ENCODE measurements at places on chromosomes 7 and 10.
A peak's percentile ranks its signal among the peaks of the same experiment; 100 is the strongest.

- peak; percentile 90 for DNase-seq
These were observed at the start of gene CDCA7L for GRCh38 chr7:21945454-21946221. Gene CDCA7L (minus strand): TSS chr7:21945899. CDS start chr7:21945804, 95 bp downstream.

- DNase-seq = no peak
These were observed 591.5 kb downstream of the DNAJB6 start for GRCh38 chr7:157928171-157928794.

- no peak for DNase-seq
These were observed 425.1 kb upstream of the NPVF start for GRCh38 chr7:25653384-25653783.

DNA sequence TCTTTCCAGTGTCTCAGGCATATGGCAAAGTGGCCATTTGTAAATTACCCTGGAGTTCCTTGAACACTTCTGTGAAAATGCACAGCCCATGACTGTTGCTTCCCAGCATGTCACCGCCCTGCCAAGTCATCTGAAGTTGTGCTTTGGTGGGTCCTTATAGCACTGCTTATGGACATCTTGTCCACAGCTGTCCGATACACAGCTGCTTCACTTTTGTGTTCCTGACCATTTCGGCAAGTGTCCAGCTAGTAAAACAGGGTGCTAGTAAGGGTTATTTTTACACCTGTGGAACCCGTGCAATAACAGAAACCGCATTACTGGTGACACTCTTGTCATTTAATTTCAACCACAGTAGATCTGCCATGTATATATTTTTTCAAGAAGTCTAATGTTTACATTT is 29.7 kb downstream of the PIP4K2A start:
- peak; percentile 59 for DNase-seq

- DNase-seq = peak; percentile 90
These were observed 174.1 kb upstream of the MKI67 start for GRCh38 chr10:128300290-128300824.

- DNase-seq = no peak
These were observed 279.0 kb downstream of the ELFN1 start for GRCh38 chr7:1948887-1949680.

DNA sequence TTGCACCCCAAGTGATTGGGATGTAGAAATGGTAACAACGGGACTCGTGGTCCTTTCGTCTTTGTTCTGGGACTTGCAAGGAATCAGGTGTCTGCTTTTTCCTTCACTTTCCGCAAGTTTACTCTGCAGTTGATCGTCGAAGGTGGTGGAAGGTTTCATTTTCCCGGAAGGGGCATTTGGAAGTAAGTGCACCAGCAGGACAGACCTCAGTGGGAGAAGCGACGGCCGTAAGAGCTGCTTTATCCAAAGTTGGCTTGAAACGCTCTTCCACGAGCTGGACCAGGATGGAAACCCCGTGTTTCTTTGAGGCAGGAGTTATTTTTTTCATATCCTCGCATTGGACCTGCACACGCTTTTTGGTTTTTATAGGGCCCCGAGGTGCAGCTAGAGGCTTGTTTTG is 1.2 kb downstream of the BRI3 start:
- DNase-seq = no peak

- no peak for DNase-seq
These were observed 138.1 kb upstream of the LAMB4 start for GRCh38 chr7:108268200-108268820.

DNA sequence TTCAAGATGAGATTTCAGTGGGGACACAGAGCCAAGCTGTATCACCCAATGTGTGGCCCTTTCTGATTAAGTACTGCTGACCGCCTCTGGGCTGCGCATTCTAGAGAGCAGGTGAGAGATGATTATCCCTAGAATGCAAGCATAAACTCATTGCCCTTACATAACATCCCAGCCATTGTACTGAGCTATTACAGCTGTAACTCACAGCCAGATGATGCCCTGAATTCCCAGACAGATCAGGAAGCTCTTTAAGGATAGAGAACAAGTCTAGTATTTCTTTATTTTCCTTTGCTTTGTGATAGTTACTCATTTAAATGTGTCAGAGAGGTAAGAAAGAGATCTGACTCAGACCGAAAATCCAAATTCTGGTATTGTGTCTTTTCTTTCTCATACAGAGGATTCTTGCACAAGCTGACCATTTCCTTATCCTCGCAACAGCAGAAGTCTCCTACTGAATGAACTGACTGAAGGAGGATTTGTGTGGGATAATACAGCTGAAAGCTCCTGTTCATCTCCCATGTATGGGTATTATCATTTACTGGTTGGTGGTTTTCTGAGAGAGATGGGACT is 58.4 kb downstream of the ZNF22 start:
- no peak for DNase-seq

DNA sequence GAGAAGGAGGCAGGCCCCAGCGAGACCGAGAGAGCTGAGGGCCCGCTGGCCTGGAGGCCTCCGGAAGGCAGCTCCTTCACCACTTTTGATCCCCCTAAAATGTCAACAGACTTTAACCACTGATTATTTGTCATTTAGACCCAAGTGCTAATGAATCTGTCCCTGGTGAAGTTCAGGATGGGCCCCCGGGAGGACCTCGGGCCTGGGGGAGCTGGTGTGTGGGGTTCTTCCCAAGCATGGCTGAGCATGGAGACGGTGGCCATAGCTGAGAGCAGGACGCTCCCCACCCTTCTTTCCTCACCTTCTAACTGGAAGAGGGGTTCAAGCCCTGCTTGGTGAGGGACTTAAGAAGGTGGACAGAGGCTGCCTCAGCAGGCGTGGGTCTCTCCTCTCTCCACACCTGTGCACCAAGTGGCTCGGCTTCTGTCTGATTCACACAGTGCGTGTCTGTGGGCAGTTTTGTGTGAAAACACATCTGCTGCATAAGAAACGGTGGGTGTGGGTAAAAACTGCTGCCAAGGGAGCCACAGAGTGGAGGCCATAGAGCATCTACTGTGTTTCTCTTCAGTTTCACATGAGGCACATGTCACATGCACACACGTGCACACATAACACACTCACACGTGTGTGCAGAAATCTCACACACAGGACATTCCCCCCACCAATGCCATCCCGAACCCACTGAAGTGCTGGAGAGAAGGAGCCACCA is 53.5 kb upstream of the VIPR2 start:
- no peak for DNase-seq

All from tongue (tissue), 3 donors.